ENCODE measurements at places on chromosomes 6 and 20.

- peak; percentile 53 for DNase-seq
Observed at GRCh38 chr6:129264480-129265045, 381.6 kb downstream of the LAMA2 start.

DNA sequence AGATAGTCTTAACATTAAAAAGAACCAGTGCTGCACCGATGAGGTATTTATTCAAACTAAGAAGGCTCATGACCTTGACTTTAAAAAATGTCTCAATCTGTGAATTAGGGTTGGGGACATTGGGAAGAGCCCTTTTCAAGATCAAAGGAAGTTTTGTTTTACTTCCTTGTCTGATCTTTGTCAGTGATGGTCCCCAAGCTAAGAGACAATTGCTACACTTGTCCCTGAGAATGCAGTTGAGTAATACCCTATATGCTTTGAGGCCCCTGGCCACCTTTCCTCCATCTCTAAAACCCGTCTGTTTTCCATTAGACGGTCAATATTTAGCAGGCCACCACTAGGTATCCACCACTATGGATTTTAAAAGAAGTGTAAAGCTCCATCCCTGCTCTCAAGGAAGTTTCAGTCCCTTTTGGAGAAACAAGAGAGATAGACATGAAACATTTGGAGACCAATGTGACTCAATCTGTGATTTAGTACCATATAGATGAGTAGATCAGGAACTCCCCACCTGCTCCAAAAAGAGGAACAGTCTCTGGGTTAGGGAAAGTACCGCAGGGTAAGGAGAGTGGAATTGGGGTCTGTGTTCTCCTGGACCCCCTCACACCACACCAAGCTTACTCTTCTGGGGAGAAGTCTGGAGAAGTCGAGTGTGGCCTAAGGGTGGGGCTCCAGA is 99.1 kb upstream of the ISM1 start:
- no peak for DNase-seq

- DNase-seq, result no peak
Observed at GRCh38 chr6:38241200-38241871, 398.4 kb downstream of the BTBD9 start.

DNA sequence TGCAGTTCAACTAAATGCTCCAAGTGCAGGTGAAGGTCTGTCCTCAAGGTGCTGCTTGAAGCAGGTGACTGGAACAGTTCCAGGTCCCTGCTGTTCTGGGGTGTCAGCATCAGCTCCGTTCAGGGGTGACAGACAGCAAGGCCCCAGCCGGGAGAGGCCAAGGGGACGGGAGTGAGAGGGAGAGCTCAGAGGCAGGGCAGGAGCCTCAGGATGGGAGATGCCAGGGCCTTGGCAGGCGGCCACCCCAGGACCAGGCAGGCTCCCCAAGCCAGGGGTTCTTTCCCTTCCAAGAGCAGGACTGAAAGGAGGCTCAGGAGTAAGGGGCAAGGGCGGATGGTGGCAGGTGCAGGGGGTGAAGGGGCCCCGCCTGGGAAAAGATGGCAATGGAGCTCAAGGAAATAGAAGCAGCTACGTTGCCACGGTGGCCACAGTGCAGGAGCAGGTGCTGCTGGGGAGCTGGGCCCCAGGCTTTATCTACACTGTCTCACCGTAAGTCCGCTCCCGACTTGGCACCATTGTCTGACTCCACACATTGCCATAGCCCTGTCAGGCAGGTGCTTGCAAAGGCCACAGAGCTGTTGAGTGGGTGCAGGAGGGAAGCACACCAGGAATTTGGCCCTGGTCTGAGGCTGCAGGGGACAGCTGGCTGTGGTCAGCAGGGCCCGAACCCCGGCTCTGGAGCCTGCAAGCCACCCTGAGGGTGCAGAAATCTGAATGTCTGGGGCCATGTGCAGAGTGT is 43.1 kb downstream of the ERMARD start:
- DNase-seq, result no peak

- DNase-seq, result no peak
Observed at GRCh38 chr6:41756354-41756753, 9.2 kb upstream of the PGC start.

GRCh38 chr6:24520929-24521546 is 26.3 kb downstream of the ALDH5A1 start:
- DNase-seq, result peak; percentile 35

DNA sequence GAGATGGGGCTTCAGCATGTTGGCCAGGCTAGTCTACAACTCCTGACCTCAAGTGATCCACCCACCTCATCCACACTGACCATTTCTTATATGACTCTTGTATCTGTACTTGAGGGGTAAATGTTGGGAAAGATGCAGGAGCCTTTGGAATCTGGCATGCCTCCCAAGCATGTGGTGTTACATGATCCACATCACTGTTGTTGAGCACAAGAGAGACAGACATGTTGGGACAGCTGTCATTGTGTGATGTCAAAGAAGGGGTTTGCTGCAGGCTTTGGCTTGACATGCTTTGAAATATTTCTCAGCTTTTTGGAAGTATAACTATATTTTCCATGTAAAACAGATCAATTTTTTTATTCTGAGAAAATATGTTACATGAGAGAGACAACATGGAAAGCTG is 139.9 kb downstream of the MOXD1 start:
- no peak for DNase-seq

Data from fibroblast of pulmonary artery (primary cell).